NCI-H446 (cell line): ENCODE measurements at places on chromosomes 6 and 20.
A peak's percentile ranks its signal among the peaks of the same experiment; 100 is the strongest.

DNA sequence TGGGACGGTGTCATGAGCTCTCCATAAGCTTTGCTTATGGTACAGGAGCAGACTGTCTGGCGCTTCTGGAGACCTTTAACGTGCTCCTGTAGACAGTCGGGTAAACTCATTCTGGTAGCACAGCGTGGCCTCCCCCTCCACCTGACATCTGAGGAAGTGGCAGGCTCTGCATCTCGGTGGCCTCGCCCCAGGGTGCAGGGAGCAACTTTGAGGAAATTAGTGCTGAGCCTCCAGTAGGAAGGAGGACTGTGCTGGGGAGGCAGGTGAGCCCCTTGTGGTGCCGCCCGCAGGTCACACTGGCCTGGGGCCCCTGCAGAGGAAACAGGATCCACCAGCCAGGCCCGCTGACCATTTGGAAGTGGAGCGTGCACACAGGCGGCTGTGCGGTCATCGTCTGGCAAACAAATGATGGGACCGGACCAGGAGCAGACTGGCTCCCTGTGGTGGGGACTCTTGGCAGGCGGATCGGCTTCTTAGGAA is 57.9 kb downstream of the SYNJ2 start:
- no peak for DNase-seq

DNA sequence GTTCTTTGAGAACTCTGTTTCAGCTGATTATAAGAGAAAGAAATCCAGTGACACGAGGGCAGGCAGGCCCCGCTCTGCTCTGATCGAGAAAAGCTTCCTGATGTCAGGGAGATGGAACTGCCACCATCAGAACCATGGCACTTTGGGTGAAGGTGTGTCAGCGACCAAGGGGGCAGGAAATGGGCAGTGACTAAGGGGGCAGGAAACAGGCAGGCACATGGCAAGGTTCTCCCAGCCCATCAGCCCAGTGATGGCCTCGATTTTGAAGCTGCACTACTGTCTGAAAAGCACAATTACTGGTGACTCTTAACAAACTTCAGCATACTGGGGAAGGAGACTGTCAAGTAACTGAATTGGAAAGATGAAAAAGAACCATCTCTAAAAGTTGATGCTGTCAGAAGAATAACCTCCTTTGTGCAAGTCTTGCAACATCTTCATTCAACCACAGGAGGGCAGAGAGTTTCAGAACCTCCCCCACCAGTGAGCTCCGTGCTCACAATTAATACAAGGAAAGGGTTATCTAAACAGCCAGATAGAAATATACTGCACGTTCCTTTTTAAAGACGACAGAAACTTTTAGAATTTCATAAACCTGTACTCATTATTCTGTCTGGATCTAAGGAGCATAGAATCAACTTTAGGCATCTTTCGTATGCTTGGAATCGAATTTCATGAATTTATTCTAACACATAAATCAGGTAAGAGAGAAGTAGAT is 39.1 kb downstream of the TMX4 start:
- peak; percentile 11 for DNase-seq

GRCh38 chr6:63565058-63565726 is 7.1 kb upstream of the LOC128125822 start:
- DNase-seq = no peak

- DNase-seq = no peak
Measured at GRCh38 chr20:16317445-16318362, 255.5 kb downstream of the KIF16B start.

GRCh38 chr6:145036236-145036635 is 699.1 kb downstream of the EPM2A start:
- no peak for DNase-seq

- no peak for DNase-seq
Measured at GRCh38 chr20:4552075-4552640, 169.6 kb upstream of the PRND start.

GRCh38 chr20:59706400-59706693 is 102.0 kb downstream of the PHACTR3 start:
- DNase-seq = no peak

GRCh38 chr6:95133578-95133977 is 443.8 kb upstream of the MANEA start:
- DNase-seq = no peak

DNA sequence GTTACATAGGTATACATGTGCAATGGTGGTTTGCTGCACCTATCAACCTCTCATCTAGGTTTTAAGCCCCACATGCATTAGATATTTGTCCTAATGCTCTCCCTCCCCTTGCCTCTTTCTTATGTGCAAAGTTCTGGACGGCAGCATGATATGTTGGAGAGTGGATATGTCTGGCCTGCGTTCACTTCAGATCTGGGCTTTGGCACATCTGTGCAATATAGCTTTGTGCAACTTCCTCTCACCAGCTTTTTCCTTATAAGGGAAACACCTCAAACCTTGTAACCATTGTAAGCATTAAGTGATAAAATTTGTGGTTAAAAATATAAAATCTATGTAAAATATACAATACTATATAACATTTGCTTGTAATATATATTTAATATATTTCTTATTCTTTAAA is 288.0 kb downstream of the PHACTR1 start:
- DNase-seq = no peak

- no peak for DNase-seq
Measured at GRCh38 chr6:167787896-167788562, 38.7 kb upstream of the AFDN start.

DNA sequence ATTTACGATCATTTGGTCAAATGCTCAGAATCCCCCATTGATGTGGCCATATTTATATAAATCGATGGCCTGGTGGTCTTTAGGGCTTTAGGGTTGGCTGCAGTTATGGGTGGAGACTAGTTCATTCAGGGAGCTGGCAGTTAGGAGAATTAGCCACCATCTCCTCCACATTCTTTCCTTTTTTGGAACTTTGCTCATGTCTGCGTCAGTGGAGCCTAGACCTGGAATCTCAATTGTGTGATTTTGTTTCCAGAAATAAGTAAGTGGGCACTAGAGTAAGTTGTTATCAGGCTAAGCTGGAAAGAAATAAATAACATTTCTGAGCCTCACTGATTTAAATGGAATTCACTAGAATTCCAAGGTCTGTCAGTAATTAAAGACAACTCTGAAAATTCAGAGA is 29.0 kb upstream of the ELOVL5 start:
- DNase-seq = no peak

- DNase-seq = peak; percentile 56
Measured at GRCh38 chr6:135667691-135668455, 170.3 kb upstream of the AHI1 start.

GRCh38 chr6:137033828-137034227 is 10.9 kb downstream of the IL20RA start:
- DNase-seq = no peak

DNA sequence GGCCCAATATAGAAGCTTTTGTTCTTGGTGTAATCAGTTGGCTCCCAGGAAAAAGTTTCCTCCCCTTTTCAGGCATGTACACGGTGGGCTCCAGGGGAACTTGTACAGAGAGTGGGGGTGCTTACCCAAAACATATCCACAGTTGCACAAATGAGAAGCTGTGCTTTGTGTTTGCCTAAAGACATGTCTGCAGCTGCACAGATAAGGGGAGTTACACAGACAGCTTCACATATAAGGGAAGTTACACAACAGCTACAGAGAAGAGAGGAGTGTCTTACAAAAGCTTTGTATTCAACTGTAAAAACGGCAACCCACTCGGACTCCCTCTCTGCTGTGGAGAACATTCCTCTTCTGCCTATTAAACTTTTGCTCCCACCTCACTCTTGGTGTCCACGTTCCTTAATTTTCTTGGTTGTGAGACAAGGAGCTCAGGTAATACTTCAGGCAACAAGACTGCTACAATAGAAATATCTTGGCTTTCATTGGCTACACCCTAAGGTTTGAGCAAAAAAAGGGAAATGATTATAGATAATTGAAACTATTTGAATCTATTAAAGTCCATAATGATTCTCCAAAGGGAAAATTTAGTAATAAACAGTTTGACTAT is 7.4 kb upstream of the PNRC1 start:
- no peak for DNase-seq

DNA sequence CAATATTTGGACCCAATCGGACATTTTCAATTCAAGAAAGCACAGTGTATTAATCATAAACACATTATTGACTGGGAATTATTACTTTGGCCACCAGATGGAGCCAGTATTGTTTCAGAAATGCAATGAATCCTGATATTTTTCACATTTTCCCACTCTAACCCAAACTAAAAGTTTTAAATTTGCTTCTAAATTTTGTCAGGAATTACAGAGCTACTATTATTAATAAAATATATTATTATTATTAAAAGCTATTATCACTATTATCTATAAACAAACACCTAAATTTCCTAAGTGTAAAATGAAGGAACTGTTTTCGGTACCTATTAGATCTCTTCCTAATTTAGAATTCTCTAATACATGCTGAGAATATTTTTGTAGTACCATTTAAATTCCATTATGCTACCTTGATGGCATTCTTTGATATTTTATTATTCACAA is 245.3 kb downstream of the OGFRL1 start:
- DNase-seq = peak; percentile 63

DNA sequence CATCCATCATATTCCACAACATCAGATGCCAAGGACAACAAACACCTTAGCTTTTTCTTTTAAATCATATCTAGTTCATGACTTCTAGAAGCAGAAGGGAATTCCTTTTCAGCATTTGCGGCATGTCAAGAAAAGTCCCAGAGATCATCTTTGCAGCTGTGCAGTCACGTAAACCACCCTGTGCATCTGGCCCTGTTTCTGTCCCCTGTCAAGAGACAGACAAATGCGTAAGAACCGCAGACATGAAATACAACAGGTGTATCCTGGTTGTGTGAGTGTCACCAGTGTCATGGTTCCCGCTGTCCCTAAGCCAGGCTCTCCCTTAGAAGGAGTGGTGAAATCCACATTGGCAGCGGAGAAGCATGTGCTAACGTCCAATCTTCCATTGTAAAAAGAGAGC is 28.1 kb downstream of the LY86 start:
- DNase-seq = no peak

DNA sequence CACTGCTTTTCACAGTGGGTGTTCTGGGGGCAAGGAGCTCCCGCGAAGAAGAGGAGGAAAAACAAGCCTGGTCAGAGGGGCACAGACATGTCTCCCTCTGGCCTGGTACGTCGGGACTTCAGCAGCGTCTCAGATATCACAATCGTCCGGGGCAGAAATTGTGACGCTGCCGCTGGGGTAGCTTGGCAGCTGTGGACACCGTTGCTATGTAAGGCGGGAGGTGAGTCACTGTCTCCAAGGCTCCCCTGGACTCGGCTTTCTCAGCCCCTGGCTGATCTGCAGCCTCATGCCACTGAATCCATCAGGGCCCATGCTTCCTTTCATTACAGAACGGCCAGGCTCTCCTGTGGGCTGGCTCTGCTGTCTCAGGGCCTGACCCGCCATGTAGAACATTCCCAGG is 98.7 kb downstream of the SULF2 start:
- no peak for DNase-seq

DNA sequence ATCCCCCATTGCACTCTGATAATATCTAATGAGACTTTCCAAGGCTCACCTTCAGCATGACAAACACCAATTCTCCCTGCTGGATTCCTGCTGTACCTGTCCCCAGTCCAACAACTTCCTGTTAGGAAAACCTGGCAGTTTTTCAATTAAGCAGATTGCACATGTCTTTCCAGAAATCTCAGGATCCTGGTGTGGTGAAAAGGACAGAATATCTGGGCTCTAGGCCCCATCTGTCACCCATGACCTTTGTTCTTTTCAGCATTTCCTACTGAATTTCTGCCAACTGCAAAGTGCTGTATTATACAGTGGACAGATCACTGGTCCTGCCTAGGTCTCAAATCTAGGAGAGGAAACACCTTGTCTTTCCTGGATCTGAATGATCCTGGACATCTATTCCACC is 27.7 kb upstream of the DTNBP1 start:
- DNase-seq = no peak

- DNase-seq = peak; percentile 17
Measured at GRCh38 chr6:5361396-5361795, 100.1 kb downstream of the FARS2 start.

DNA sequence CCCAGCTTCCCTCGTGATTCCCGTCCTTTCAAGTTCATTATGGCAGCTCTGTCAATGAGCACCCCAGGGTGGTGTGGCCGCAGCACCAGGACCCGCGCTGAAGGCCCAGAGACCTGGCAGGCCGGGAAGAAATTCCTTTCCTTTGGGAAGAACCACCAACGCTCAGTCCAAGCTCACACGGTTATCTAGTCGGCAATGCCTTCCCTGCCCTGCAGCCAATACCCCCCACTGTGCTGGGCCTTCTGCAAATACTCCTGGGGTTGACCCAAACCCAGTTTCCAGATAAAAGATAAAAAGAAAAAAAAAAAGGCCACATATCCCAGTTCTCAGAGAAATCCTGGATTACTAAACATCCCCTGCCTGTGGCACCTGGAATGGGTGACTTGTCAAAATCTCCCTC is 28.7 kb downstream of the PXDC1 start:
- no peak for DNase-seq

DNA sequence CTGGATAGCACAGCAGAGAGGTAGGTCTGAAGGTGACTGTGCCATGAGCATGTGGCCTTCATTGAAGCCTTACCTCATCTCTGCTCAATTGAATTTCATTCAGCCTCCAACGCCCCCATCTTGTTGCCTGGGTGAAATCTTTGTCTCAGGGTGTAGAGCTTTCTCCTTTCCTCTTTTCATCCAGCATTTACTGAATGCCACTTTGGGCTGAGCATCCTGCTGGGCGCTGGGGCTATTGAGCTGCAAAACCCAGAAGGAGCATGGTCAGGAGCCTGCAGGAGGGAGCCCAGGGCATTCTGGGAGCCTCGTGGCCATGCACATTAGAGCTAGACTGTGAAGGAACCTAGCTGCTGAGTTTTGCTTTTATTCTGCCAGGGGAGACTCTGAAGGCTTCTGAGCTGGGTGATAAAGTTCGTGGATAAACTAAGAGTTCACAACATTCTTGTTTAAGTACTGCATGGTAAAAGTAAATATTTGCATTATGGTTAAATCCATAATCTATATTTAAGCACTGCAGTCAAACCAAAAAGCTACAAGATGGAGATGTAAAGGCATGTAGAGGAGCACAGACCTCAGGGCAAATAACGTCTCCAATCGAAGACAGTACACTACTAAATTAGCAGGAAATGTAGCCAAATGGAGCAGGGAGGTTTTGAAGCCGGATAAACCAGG is 13.2 kb upstream of the ASXL1 start:
- DNase-seq = no peak

DNA sequence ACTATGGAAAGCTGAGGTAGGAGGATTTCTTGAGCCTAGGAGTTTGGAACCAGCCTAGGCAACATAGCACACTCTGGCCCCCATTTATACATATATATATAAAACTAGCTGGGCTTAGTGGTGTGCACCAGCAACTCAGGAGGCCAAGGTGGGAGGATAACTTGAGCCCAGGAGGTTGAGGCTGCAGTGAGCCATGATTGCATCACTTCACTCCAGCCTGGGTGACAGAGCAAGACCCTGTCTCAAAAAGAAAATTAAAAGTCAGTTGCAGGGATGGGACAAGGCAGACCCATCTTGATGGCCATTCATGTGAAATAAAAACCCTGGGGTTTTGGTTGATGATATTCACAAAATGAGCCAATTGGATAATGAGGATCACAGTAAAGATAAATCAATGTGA is 6.6 kb upstream of the GTF2H4 start:
- no peak for DNase-seq

GRCh38 chr20:46121184-46121930 is 3.2 kb downstream of the CD40 start:
- no peak for DNase-seq
